ENCODE measurements at places on chromosomes 12 and 14.

- no peak for DNase-seq
Observed at GRCh38 chr12:83365317-83365716, 678.6 kb downstream of the TMTC2 start.

DNA sequence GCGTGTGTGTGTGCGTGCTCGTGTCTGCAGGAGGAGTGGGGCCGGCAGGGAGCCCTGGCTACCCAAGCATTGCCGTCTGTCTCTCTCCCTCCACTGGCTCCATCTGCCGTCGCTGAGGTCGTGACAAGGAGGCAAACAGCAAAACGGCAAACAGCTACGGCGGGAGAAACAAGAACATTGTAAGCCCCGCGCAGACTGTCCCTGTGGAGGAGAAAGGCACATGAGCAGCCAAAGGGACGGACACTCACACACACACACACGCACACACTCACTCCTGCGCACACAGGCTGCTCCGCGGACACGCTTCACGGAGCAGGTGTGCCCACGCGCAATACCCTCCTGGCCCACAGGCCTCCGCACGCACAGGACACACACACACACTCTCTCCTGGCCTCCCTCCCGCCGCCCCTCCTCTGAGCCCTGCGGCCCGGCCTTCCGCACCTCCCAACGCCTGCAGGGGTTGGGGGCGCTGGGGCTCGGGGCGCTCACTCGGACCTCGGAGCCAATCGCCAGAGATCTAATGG, 905 bp downstream of the CISTR start:
- no peak for DNase-seq

DNA sequence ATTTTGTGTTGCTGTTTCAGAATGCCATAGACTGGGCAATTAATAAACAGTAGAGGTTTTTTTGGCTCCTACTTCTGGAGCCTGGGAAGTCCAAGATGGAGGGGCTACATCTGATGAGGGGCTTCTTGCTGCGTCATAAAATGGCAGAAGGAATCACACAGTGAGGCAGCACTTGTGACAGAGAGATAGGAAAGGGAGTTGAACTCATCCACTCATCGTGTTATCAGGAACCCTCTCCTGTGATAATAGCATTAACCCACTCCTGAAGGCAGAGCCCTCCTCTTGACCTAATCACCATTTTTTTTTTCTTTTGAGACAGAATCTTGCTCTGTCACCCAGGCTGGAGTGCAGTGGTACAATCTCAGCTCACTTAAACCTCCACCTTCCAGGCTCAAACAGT, 9.7 kb downstream of the TDG start:
- DNase-seq: no peak

- no peak for DNase-seq
Observed at GRCh38 chr14:35394326-35395013, 10.1 kb downstream of the NFKBIA start.

GRCh38 chr12:31906557-31907301, 52.5 kb upstream of the RESF1 start:
- DNase-seq: no peak

GRCh38 chr12:108519558-108519957, 4.5 kb downstream of the FICD start:
- no peak for DNase-seq

DNA sequence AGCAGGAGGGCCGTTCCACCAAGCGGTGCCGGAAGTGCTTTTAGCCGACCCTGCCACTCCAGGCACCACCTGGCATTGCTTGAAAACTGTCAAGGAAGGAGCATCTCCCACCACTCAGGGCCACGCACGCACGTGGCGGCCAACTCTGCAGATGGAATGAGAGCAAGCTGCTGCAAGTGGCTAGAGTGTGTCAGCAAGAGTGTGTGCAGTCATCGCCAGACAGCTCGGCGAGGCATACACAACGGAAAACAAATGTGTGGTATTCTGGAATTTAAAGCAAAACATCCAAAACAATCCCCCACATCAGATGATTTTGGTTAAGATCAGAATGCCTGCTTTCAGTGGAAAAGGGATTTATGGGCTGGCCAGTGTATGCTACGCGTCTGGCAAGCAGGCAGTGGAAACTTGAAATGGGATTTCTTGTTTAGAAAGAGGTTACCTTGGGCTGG, 11.2 kb downstream of the CD9 start:
- DNase-seq: no peak

DNA sequence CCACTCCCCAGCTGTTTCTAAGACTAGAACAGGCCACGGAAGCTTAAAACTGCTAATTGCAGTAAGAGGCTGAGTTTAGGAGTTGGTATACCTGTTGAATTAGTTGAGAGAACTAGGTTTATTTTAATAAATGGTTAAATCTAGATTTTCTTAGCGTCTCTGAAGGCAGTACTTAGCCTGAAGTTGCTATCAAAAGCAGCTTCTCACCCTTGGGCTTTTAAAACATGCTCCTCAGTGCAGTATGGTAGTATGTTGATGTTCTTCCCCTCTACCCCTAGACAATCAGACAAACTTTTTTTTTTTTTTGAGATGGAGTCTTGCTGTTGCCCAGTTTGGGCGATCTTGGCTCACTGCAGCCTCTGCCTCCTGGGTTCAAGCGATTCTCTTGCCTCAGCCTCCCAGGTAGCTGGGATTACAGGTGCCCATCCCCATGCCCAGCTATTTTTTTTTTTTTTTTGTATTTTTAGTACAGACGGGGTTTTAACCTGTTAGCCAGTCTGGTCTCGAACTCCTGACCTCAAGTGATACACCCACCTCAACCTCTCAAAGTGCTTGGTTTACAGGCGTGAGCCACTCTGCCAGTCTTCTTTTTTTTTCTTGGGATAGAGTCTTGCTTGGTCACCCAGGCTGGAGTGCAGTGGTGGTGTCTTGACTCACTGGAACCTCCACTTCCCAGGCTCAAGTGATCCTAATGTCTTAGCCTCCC, 6.8 kb downstream of the SRSF5 start:
- DNase-seq: no peak

DNA sequence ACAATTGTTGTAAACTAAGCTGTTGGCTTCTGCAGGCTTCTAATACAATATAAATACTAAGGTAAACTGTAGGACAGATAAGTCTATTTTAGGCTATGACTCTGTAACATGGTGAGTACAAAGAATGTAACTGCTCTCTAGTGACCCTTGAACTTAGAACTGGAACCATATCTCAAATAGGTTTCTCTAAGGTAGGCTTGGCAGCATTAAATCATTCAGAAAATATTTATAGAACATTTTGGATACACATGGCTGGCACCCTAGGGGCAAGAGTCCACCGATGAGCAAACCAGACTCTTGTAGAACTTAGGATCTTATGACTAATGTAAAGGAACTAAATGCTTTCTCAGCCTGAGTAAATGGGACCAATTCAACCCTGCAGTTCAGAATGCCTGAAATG, 19.4 kb upstream of the SLC25A3 start:
- DNase-seq: no peak

- DNase-seq: peak; percentile 71
Observed at GRCh38 chr12:54159140-54159539, 29.6 kb downstream of the SMUG1 start.

GRCh38 chr14:88545256-88545655, 9.6 kb downstream of the PTPN21 start:
- DNase-seq: no peak

GRCh38 chr14:61355892-61356325, 34.5 kb downstream of the PRKCH start:
- DNase-seq: no peak

DNA sequence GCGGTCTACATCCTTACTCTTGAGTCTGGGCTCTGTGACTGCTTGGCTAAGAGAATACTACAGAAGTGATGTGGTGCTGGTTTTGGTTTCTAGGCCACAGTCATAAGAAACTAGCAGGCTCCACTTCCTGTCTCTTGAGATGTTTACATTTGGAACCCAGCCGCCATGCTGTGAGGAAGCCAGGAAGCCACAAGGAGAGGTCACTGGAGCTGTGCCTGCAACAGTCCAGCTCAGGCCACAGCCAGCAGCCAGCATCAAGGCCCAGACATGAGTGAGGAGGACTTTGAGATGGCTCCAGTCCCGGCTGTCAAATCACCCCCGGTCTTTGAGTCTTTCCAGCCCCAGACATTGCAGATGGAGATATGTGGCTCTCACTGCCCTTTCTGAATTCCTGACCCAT, 12.9 kb upstream of the FAM181A start:
- no peak for DNase-seq

DNA sequence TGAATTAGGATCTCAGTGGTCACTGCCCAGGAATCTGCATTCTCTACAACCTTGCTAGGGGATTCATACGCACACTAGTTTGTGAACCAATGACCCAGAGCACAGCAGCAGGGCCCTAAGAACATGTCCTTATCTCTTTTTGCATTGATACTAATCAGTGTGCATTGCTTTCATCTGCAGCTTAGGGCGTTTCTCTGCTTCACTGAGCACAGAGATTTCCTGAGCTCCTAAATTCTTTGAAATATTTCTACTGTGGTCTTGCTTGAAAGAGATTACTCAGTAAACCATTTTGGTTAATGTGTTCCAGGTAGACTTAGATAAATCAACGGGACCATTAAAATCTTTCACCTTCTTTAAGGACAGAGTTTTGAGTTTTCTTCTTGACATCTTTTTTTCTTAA, 351.3 kb upstream of the KITLG start:
- DNase-seq: no peak

GRCh38 chr14:69988979-69989378, 109.8 kb downstream of the SMOC1 start:
- DNase-seq: no peak

DNA sequence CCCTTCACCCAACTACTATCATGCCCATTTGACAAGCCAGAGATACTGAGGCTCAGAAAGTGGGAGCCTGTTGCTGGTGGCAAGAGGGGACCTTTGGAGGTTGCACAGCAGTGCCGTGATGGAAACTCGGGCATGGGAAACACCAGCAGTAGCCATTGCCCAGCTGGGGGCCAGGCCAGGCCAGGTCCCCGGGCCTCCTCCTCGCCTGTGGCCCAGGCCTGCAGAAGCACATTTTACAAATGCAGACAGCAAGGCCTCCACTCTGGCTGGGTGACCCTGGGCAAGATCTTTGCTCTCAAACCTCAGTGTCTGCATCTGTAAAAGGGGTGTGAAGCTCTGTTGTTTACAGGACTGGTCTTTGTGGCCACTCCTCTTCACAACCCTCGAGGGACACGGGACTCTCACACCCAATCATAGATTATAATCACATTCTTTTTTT, 4.5 kb upstream of the SH2B3 start:
- DNase-seq: no peak

DNA sequence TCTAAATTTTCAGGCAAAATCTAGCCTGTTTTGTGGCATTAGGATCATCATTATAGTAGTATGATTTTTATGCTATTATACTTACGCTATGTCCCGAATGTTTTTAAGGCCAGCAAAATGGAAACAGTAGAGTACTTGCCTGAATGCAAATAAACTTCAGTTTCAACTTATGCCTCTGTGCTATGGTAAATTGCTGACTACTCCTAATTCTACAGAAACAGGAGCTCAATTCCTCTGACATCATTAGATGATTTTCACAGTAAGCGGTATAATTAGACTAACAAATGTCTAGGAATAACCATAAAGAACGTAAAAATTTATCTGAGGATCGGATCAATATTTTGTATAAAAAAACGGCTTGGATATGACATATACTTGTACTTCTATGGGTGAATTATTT, 270.0 kb downstream of the EGLN3 start:
- DNase-seq: no peak

DNA sequence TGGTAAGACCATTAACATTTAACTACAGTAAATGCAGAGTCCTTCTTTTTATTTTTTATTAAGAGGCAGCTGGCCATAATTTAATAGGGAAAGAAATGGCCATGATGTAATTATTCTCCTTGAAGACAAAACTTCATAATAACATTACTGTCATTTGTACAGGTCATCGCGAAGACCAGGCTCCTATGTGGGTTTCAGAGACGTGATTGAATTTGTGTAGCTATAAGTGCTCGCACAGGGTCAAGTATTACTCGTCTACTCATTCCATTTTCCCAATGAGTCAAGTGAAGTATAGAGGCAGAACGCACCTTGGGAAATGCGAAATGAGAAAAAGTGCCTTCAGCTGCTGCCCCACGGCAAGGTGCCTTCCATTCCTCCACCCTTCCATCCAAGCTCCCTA, 40.4 kb downstream of the EGLN3 start:
- no peak for DNase-seq

DNA sequence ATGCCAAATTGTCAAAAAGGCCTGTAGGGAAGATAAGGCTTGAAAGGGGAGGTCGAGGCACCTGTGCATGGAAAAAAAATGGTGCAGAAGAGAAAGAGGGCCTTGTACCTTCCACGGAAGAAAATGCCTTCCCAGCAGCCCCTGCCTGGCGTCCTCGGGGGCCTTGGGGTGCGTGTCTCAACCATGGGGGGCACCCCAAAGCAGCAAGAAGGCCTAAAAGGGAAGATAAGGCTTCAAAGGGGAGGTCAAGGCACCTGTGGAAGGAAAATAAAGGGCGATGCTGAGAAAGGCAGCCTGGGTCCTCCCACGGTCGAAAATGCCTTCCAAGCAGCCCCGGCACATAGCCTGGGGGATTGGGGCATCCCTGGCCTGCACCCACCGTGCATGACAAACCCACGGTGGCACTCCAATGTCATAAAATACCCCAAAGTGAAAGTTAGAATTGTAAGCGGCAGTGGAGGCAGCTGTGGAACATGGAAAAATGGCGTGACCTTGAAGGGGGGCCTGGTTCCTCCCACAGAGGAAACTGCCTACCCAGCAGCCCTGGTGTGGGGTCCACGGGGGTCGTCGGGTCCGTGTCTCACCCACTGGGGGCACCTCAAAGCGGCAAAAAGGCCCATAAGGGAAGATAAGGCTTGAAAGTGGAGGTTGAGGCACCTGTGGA, 275.0 kb downstream of the ALG10 start:
- DNase-seq: no peak

- no peak for DNase-seq
Observed at GRCh38 chr14:38038986-38039385, 168.7 kb upstream of the SSTR1 start.

GRCh38 chr12:57868851-57869268, 22.3 kb upstream of the CTDSP2 start:
- no peak for DNase-seq

GRCh38 chr12:110688446-110689280, at the start of gene HVCN1:
TSS of gene HVCN1 (minus strand) at chr12:110689115. CDS start at chr12:110683245, 5,870 bp downstream.
- no peak for DNase-seq

DNA sequence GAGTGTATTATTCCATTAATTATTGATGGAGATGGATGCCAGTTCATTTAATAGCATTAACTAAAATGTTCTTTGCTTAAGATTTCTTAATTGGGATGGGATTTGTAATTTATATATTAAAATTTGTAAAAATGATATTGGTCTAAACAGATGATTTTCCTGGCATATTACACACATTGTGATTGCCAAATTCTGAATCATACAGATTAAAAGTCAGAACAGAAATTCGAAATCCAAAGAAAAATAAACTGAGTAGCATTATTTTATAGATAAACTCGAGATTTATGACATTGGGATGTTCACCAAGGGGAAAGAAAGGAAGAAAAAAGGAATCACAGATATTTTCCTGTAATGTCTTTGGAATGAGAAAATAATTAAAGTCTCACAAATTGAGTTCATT, 481.1 kb downstream of the CCER1 start:
- DNase-seq: no peak

- no peak for DNase-seq
Observed at GRCh38 chr12:113239288-113239771, 18.1 kb downstream of the TPCN1 start.

GRCh38 chr12:2543801-2544200, 251.0 kb upstream of the FKBP4 start:
- DNase-seq: no peak

- no peak for DNase-seq
Observed at GRCh38 chr12:75162845-75163244, 46.8 kb downstream of the KCNC2 start.

- no peak for DNase-seq
Observed at GRCh38 chr14:105858676-105859025, 332.3 kb downstream of the TMEM121 start.

- DNase-seq: peak; percentile 33
Observed at GRCh38 chr14:21557084-21557901, 22.6 kb downstream of the OR10G3 start.

Data from GM19239 (cell line).